DMS 273 treated with DMSO at 0.1 percent for 48 hours (cell line): ENCODE measurements at places on chromosomes 12 and 14.

DNA sequence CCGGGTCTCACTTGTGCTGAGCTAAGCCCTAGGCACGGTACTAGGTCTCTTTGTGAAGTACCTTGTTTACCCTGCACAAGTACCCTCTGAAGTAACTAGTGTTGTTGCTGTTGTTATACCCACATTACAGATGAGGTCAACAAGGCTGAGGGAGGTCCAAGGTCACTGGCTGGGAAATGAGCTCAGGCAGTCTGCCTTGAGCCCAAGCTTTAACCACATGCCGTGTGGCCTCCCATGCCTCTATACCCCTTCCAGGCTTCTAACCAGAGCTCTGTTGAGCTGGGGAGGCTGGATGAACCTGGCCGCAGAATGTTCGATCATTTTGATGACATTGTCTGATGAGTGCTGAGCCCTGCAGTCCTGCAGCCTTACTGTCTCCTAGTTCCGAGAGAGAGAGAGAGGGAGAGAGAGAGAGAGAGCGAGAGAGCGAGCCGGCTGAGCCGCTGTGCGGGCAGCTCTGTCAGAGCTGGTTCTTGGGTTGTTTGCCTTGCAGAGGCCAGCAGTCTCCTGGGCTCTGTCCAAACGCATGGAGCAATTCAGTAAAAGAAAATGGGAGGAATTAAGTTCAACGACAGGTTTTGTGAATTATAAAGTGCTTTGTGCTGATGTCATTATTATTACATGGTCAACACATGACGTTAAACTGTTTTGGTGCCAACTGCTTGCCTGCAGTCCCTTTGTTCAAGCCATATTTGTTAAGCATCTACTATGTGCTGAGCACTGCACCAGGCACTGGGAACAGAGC lies 13.1 kb downstream of the JDP2 start:
- no peak for DNase-seq

- no peak for DNase-seq
Observed at GRCh38 chr12:78038541-78038940, 207.8 kb downstream of the NAV3 start.

DNA sequence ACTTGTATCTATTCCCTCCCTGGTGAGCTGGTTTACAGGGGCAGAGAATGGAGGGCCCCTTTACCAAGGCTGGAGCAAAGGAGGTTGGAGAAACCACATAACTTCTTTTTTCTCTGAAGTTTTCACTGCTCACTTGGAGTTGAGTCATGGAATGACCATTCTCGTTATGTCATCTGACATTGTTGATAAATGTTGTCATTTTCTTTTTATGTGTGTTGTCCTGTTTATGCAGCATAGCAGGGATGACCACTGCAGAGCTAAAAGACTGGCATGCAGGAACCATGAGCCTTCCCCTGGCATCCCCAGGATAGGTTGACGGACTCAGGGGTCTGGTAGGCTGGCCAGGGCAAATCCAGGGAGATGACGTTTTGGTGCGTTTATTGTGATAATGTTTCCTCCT lies 256.8 kb upstream of the DDHD1 start:
- no peak for DNase-seq

- DNase-seq = no peak
Observed at GRCh38 chr12:20486233-20486632, 117.9 kb downstream of the PDE3A start.
